T1000 (cell line): ENCODE measurements at places on chromosomes 3 and 15.

DNA sequence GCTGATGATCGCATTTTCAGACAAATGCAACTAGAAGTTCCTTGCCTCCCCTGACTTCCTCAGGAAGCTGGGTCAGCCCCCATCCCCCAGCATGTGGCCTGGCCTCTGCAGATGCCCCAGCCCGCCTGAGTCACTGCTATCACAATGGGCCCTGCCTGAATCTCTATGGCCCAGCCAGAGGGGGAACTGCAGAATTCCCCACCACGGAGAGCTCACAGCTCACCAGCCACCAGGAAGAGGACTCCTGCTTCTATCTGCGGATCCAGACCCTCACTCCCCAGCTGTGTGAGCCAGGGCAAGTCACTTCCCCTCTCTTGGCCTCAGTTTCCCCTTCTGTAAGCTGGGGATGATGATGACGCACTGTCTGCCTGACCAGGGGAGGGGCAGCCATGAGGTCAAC is 6.9 kb downstream of the PLXND1 start:
- DNase-seq, result peak; percentile 27

- no peak for DNase-seq
These were observed 8.7 kb downstream of the CTDSPL2 start for GRCh38 chr15:44435893-44436667.

- DNase-seq, result no peak
These were observed 18.0 kb upstream of the RAP2B start for GRCh38 chr3:153144071-153144470.

GRCh38 chr3:157876556-157876955 is 229.7 kb downstream of the SHOX2 start:
- no peak for DNase-seq

- no peak for DNase-seq
These were observed 307.9 kb upstream of the ROPN1 start for GRCh38 chr3:124299831-124300230.

DNA sequence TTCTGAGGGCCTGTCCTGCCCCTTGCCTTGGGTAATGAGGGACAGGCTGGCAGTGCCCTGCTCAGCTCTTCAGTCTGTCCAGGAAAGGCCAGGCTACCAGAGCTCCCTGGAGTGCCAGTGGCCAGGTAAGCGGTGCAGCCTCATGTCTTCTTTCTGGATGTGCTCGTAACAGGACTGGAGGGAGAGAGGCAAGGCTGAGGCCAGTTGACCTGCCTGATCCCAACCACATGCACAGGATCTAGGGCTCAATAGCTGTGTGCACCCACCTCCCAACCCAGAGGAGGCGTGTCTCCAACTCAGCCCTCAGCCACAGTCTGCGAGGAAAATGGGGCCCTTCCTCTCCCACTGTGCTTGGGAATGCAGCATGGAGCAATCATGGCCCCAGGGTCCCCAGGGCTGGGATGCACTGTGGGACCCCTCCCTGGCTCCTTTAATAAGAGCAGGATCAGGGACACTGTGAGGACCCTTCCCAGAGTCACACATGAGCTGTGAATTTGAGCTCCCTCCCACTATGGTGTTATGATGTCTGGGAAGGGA is 22.5 kb downstream of the ALS2CL start:
- no peak for DNase-seq

- DNase-seq, result no peak
These were observed 101.3 kb downstream of the NUP210 start for GRCh38 chr3:13318626-13319470.

GRCh38 chr3:45826321-45826720 is 15.6 kb downstream of the LZTFL1 start:
- no peak for DNase-seq

- DNase-seq, result no peak
These were observed 32.3 kb downstream of the PDZRN3 start for GRCh38 chr3:73592154-73593144.

DNA sequence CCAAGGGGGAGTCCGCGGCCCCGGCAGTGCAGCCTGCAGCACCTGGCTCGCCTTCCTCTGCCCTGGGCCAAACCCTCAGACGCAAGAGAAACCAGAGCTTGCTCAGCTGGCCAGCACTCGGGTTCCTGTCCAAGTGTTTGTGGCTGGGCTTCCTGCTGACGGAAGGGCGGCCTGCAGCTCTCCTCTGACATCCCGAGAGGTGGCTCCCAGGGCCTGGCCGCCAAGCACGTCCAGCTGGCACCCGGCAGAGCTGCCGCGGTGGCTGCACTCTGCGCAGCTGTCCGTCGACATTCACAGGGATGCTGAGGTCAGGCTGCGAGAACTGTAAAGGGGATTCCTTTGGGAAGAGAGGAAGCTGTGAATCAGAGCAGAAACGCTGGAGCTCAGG is 85.6 kb downstream of the CPN2 start:
- DNase-seq, result no peak

- no peak for DNase-seq
These were observed 163.3 kb upstream of the IL12A start for GRCh38 chr3:159825216-159825854.

DNA sequence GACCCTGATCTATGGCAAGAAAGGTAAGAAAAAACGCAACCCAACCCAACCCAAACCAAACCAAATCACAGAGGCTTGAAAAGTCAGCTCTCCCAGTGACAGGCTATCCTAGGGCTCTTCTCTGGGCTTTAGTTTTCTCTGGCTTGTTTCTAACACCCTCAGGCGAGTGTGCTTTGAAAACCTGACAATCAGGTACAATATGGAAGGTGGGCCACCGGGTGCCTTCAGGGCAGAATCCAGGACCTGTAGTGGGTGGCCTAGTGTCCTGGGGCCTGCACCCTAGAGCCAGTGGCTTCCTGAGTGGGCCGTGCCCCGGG is 46.8 kb downstream of the BHLHE40 start:
- DNase-seq, result no peak

GRCh38 chr15:56683908-56684307 is 49.4 kb downstream of the ZNF280D start:
- DNase-seq, result no peak

GRCh38 chr3:29412110-29412509 is 131.2 kb downstream of the RBMS3 start:
- DNase-seq, result no peak

DNA sequence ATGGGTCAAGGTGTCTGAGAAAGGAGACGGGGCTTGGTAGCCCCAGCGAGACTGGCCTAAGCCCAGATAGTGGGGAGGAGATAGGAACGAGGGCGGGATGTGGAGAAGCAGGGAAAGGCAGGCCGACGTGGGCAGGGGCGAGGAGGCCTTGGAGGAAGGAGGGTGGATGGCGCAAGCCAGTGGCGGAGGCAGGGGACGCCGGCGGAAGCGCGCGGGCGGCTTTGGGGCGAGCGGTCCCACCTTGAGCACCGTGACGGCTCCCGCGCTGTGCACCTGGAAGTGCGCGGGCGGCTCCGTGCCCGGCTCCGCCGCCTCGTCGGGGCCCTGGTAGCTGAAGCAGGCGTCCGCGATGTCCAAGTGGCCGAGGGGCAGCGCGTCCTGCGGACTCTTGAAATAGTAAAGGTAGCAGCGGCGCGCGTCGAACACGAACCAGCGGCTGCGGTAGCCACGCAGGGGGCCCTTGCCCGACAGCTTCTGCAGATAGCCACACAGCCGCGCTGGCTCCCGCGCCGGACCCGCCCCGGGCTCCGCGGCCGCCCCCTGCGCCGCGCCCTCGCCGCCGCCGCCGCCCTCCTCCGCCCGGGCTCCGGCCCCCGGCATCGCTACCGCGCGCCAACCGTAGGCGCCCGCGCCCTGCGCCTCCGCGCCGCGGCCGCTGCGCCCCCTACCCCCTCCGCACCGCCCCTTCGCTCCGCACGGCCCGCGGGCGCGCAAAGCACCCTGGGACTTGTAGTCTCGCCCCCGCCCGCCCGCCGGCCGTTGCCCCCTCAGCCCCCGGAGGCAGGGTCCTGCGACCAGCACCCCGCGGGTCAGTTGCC is at the start of gene TBC1D2B:
Gene TBC1D2B, minus strand, starts transcription at position 659 of the 818 bp plus-strand sequence. Its CDS starts 59 bp downstream, at position 600.
- DNase-seq, result no peak

DNA sequence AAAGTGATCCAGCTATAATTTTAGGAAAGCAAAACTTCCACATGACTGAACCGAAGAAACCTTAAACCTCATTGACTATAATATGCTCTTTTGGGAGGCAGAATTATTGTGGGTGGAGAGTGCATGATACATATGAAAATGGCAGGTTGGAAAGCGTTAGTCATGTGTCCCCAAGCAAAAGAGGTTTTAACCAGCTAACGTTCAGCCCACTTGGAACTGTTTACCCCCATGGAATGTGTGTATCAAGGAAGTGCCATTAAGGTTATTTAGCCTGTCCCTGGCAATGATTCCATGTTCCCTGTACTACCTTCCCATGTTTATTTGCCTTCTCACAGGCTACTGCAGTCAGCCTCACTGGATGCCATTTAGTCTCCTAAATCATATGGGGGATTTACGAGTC is 44.1 kb upstream of the LRRC58 start:
- DNase-seq, result no peak
